Activated naive CD8-positive, alpha-beta T cell treated with anti-CD3 and anti-CD28 coated beads, Interleukin-2, amount 10 ng/mL, durations not matched to agents 7 days and 5 days (primary cell): ENCODE measurements at places on chromosomes 7 and 10. TPM values are rescaled to one million over a fixed set of nuclear protein-coding genes. Genes with fewer than 3 reads are reported as not detected.

DNA sequence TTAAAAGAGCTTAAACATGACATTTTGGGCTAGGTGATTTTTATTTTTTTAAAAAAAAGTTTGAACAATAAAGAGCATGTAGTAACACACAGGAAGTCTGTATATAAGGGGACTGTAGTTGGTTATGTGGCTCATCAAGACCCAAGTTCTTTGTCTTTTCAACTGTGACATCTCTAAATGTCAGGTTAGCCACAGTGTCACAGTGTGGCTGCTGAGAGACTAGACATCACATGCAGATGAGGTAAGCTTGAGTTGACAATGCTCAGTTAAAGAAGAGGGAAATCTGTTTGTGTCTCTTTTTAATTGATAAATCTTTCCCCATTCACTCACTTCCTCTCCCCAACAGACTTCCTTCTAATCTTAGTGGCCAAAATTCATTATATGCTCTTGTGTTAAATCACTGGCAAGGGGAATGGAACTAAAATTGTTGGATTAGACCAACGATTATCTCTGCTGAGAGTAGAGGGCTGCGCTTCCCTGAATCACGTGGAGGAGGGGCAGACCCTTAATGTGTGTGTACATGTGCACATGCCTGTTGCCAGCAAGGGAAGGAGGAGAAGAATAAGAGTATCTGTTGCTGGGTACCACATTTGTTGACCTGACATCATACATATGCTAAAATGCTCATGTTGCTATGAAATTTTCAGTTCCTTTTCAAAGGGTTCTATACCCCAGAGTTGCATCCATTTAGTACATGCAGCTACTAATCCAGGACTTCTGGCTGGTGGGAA is 78.3 kb downstream of the MMRN2 start:
- no peak for DNase-seq

DNA sequence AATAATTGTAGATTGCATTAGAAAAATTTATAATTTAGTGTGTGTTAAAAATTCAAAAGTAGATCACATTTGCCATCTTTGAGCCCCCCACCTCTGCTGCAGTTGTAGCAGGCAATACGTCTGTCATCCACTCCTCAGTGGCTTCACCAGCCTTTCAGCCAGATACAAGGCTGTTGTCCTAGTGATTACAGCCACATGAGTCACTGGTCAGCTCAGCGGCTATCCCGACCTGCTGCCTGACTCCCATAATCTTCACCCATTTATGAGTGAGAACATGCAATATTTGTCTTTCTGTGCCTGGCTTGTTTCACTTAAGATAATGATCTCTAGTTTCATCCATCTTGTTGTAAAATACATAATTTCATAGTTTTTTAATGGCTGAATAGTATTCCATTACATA is 9.2 kb downstream of the OR2A5 start:
- DNase-seq, result no peak

GRCh38 chr7:108415821-108416536 is 40.3 kb downstream of the NRCAM start:
- DNase-seq, result no peak

DNA sequence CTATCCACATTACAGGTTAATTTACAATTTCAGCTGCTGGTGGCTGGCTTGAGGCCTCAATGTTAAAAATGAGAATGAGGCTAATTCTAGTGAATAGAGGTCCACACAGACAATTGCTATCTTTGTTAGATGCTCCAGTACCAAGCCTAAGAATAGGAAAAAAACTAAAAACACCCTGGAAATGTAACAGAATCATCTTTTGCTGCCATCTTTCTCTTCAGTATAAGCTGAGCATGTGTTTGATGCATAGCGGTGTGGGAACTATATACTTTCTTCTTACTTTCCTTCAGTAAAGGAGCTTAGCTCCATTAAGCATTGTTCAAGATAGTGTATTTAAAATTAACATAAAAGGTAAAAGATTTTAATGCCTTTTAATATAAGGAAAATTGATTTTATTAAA is 5.6 kb downstream of the TMEM229A start:
- no peak for DNase-seq

GRCh38 chr7:99489235-99489634 is 10.8 kb downstream of the ZNF394 start:
- no peak for DNase-seq

GRCh38 chr10:76213876-76214275 is 782.5 kb downstream of the LRMDA start:
- DNase-seq, result no peak

GRCh38 chr10:13440185-13441061 is 88.4 kb downstream of the BEND7 start:
- peak; percentile 78 for DNase-seq

DNA sequence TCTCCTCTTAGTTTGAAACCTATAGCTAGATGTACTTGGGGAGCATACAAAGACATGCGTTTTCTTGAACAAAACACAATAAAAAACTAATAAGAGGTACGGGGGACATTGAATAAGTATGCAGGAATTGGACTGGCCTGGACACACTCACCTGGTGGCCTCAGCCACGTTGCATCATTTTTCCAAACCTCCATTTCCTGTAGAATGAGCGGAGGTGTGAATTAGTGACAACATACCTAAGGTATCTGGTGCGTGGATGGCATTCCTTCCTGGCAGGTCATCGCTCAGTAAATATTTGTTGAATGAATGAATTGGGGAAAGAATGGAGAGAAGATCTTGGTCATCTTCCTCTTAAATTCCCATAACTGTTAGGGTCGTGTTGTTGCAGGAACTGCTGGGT is 103.2 kb upstream of the CTBP2 start:
- DNase-seq, result no peak

The NPFFR1 gene
- 0.03 TPM for total RNA-seq

The SCRN1 gene
- 11.5 TPM for total RNA-seq

The C7orf33 gene
- total RNA-seq, result not detected
